ENCODE measurements at places on chromosomes 4 and X. TPM values are rescaled to one million over a fixed set of nuclear protein-coding genes. Genes with fewer than 3 reads are reported as not detected.

IBSP gene
- total RNA-seq = not detected

AFM gene
- total RNA-seq = not detected

PPP1R2C gene
- total RNA-seq = not detected

DNA sequence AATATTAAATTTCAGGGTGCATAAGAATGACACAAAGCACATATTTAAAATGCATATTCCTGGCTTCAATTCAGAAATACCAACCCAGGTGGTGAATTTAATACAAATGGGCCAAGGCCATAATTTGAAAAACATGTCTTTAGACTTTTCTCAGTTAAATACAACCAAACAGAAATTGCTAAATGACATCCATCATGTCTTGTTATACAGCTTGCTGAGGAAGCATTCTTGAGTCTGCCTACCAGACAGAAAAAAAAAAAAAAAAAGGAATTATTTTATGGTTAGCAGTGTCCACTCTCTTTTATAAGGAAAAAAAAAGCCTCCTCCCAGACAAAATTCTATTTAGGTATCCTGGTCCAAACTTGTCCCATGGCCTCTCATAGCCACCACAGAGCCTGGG is 119.1 kb downstream of the PAPSS1 start:
- no peak overlapping the region for H3K4me3 ChIP-seq
- H3K36me3 ChIP-seq = no peaks in the 10 kb centered on the region
- no peak for DNase-seq
- H3K27me3 ChIP-seq = no peaks in the 10 kb centered on the region
- H3K27ac ChIP-seq = no peak overlapping the region
- H3K4me1 ChIP-seq = no peaks in the 10 kb centered on the region

GRCh38 chr4:83831588-83831987 is 295.7 kb downstream of the GPAT3 start:
- no peaks in the 10 kb centered on the region for H3K27me3 ChIP-seq
- no peak overlapping the region for H3K27ac ChIP-seq
- no peaks in the 10 kb centered on the region for H3K36me3 ChIP-seq
- H3K4me3 ChIP-seq = no peak overlapping the region

Data from esophagus squamous epithelium (tissue), 5 donors.